ENCODE measurements at places on chromosomes 7 and 10.

GRCh38 chr10:90751107-90751997, 106.5 kb downstream of the HTR7 start:
- DNase-seq: peak; percentile 0

- no peak for DNase-seq
These were observed 19.8 kb downstream of the ZNF107 start for GRCh38 chr7:64685741-64686140.

GRCh38 chr7:100366411-100367250, 6.7 kb upstream of the PILRA start:
- DNase-seq: no peak

DNA sequence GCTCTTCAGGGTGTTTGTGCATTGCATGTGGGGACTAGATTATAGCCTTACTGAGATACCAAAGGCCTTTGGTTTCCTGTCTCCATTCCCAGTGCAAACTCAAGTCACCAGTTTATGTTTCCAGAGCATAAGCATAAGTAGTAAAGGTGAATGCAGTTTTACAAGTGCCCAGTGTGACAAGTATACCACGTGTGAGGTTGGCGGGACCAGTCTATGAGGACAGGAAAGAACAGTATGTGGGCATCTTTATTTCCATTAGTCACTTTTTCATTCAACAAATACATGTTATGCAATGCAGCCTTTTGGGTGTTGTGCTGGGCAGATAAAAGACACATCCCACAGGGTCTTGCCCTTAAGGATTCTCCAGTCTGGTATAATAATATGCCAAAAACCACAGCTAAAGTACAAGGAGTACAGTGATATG, 146.5 kb downstream of the ARID5B start:
- no peak for DNase-seq

- DNase-seq: no peak
These were observed 41.7 kb downstream of the TNPO3 start for GRCh38 chr7:129013048-129013724.

DNA sequence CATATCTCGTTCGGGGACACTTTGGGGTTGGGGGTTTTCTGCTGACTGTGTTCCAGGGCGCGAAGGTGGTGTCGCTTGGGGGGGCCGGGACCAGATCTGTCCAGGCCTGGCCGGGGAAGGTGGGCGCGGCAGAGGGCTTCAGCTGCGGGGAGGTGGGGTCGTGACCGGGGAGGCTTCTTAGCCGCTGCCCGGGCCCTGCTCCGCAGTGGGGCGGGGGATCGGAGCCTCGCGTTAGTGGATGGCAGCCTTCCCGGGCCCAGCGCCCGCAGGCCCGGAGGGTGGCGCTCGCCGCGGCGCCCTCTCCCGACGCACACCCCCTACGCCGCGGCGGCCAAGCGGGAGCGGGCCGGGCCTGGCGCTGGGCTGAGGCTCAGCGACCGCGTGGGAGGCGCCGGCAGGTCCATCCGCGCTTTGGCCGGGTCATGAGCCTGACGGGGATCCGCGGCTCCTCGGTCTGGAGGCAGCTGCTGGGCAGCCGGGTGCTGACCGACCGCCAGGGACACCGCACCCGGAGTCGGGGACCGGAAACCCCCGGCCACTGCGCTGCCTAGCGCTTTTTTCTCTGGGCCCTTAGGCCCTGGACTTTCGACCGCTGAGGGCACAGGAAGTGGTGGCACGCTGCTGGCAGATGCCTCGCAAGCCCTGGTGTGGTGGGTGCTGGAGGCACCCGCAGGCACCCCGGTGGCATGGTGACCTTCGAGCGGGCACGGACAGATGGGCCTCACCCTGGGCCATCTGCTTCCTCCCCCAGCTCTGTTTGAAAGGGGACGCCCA, 1.2 kb downstream of the AGAP3 start:
- no peak for DNase-seq

DNA sequence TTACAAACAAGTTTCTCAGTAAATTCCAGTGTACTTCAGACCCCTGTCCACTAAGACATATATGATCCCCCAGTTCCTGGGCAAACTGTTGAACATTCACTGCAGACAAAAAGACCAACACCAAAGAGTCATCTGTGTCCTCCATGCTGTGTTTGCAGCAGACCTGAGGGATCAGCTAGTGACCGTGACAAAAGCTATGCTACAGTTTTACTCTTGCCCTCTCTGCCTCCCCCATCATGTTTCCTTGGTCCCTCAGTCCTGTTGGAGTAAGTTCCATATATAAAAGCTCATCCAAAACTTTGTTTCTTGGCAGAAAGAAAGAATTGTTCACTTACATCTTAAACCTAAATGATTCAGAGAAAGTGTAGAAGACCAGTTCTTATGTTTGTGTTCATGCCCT, 56.1 kb downstream of the PODXL start:
- no peak for DNase-seq

- DNase-seq: no peak
These were observed 124.4 kb upstream of the RNF32 start for GRCh38 chr7:156515911-156516790.

DNA sequence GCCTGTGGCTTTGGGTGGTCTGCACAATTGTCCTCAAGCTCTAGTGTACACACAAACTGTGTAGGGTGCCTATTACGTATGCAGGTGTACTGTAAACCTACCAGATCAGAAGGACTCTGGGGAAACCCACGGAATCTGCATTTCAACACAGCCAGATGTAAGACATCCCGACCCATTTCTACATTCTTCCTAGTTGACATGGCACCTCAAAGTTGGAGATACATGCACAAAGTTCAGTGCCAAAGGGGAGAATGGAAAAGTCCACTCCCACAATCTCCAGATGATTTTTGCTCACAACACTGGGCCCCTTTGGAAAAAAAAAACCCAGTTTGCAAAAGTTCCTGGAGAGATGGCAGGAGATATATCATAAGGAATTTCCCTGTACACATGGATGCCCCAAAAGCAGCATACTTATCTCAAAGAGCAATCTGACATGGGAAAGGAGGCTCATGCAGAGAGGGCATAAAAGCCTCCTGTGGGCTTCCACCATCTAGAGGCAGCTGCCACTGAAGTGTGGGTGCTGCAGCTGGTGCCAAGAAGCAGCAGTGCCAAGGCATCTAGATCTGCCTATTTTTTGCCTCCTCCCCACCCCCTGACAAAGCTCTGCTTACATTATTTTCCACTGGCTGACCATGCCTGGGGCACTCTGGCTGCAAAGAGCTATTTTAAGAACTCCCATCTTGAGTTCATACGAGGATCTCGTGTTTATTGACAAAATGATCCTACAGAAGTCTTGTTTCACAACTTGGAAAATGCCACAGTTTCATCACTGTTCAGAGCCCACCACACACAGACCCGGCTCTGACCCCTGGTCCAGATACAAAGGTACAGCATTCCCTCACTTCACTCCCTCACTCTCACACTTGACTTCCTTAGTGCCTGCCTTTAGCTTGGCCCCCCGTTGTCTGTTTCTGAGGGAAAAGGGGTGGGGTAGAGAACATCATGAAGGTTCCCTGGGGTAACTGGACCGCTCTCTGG, 12.9 kb downstream of the TECTB start:
- DNase-seq: no peak

DNA sequence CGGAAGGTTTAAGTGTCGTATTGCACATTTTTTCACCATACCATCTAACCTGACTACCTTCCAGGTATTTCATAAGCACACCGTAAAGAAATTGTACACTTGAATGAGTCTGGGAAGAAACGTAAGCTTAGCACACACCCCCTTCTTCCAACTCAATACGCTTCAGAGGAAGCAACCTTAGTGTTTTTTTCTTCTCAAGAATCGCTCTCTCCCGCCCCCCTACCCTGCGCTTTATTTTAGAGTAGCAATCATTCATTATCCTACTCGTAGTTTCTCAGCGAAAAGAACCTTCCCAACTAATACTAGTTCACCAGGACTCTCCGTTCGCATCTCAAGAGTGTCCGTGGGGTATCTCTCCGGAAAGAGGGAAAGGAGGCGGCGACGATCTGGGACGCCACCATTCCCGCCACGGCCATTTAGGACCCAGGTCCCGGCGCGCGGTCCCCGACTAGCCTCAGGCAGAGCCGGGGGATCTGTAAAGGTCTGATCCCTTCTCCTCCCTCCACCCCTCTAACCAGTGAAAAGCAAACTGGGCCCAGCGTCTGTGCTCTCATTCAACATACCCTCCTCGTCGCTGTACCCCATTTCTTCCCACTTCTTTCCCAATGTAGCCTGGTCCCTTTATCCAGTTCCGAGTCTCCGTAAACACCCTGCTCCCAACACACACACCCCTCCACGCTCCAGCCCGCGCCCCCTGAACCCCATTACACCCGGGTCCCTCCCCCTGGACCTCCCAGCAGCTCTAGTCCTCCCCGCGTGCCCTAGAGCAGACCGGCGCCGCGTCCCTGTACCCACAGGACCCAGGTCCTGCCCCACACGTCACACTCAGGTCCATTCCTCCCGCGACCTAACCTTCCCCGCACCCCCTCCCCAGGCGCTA, 16.0 kb downstream of the MYOZ1 start:
- no peak for DNase-seq

DNA sequence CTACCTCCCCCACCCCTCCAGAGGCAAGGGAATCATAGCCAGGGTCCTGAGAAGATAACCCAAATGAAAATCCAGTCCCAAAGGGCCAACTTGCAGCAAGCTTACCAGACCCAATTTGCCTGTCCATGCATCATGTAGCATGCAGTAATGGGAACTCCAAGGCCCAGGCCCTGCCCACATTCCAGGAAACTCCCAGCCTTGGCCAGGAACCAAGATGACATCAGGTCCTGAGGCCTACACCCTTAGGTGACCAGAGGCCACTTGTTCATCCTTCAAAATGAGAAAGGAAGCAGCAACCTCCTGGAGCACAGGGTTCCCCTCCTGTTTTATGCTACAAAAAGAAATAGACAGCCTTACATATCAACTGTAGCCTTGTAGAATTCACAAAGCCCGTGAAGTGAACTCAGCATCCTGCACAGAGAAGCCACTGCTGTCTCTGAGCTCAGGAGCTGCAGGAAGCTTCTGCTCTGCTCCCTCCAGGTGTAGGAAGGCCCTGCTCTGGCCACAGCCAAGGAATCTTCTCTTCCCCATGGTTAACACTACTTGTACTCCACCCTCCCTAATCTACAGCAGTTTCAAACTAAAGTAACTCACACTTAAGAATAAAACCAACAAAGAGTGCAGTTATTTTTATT, 30.3 kb upstream of the GRB10 start:
- no peak for DNase-seq

DNA sequence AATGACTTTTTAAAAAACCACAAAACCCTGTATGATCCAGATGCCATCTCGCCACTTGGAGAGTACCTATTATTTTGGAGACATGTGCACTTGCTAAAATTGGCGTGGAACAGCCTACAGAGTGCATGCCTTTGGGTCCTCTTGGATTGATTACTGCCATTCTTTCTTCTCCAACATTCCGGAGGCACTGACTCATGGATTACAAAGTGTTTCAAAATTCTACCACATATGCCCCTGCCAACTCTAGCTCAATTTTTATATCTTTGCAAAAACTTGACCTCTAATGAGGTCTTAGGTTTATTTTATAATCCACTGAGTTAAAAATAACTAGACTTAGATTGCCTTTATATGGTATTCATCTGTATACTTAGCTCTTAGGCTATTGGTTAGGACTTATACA, 55.8 kb upstream of the KIF5B start:
- DNase-seq: no peak

DNA sequence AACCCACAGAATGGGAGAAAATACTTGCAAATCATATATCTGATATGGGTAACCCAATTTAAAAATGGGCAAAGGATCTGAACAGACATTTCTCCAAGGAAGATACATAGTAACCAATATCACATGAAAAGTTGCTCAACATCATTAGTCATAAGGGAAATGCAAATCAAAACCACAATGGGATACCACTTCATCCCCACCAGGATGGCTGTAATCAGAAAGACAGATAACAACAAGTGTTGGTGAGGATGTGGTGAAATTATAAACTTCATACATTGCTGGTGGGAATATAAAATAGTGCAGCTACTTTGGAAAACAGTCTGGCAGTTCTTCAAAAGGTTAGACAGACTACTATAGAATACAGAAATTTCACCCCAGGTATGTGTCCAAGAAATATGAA, 19.3 kb downstream of the AOC1 start:
- DNase-seq: no peak

DNA sequence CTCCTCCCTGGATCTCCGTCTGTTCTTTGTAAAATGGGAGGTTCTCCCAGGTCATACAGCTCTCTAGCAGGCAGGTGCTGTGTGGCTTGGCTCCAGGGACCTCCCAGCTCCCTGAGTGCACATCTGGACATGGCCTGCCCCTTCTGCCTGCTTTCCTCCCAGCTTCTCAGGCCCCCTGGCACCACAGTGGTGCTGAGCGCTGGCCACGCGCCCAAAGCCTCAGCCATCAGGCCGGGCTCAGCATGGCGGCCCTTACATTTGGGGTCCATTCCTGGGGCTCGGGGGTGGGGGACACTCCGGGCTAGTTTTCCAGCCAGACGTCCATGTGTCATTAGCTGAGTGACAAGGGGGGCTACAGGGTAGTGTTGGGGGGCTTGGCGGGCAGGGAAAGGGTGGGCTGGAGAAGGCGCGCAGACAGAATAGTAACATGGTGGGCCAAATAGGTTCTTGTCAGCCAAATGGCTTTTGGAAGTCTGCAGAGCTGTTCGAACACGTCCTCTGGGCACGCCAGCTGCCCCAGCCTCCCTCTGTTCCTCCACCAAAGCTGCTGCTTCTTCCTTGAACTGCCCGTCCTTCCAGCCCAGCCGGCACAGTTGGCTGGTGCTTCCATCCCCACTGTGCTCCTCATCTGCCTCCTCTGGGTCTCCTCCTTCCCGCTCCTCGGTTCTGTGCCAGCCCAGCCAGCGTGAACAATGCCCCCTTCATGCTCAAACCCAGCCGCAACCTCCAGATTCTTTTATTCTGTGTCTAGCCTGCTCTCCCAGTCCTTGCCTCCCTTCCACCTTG, 65.9 kb downstream of the GOLGA7B start:
- DNase-seq: no peak

DNA sequence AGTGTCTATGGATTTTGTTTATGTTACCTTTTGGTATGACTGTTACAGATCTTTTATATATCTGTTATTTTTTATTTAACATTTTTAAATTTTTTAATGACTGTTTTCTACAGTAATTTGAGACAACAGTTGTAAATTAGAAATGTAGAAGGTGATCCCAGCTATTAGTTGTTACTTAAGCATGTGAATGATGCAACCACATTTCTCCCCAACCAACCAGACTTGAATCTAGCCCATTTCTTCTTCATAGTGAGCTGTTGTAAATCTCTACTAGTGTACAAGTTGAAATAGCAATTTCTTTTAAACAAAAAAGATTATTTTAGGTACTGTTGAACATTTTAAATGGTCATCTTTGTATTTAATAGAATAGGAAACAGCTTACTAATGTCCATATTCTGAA, 18.0 kb downstream of the TMEM106B start:
- no peak for DNase-seq

Measured in activated naive CD4-positive, alpha-beta T cell (primary cell).